Fibroblast of the conjunctiva (primary cell): ENCODE measurements at places on chromosomes 4 and X.

- no peak for DNase-seq
Observed at GRCh38 chrX:78199851-78200250, 60.4 kb upstream of the TAF9B start.

DNA sequence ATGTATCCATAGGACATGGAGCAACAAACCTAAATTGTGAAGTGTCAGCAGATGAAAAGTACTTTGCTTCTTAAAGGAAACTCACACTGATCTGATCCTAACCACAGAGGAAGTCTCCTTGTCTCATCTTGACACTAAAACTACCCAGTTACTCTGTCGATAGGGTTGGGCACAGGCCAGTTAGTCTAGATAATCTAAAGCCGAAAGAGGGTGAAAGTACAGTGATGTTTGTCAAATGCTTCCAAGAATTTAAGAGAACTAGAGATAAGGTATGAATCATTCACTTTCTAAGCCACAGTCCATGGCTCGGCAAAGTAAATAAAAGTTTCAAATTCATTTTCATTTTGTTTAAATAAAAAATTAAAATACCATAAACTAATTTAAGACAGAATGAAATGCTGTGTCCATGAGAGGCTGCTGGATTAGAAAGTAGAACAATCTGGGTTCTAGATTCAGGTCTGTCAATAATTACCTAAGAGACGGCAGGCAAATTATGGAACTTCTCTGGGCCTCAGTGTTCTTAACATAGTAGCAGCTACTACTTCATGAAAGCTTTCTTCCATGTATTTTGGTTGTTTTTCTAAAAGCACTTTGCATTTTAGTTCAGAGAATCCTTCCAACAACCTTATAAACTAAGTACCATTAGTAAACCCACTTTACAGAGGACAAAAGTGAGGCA is 176.7 kb downstream of the LDB2 start:
- peak; percentile 8 for DNase-seq

DNA sequence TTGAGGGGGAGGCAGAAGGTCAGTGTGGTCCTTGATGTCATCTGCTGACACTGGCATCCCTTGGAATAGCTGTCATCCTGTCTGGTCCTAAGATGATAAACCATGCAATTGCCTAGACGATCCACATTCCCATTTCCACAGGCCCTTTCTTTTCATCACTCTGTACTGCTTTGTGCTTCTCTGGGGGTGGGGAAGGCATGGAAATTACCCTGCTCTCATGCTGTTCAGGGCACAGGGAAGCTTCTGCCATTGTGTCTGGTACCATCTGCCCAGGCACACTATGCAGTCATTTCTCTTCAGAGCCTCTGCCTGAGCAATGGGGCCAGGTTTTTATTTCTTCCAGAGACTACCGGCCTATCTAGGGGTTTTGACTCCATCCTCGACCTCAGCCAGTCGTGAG is 49.7 kb upstream of the ELOVL6 start:
- no peak for DNase-seq

DNA sequence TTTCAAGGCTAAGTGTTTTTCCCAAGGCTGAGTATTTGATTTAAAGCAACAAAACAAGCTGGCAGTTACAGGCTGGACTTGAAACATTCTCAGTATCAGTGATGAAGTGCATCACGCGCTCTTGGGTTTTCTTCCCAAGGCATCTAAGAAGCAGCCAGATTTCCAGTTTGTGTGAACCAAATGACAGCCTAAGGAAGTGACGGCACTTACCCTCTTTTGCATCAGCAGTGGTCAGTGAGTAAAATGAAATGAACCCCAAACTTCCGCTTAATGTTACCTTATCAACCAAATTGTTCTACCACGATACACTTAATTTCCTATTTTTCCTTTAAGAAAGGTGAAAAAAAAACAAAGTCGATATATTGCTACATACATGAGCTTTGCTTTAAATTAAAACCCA is 15.8 kb upstream of the GYPE start:
- DNase-seq, result no peak

- no peak for DNase-seq
Observed at GRCh38 chrX:143581240-143581639, 54.7 kb downstream of the SLITRK4 start.

DNA sequence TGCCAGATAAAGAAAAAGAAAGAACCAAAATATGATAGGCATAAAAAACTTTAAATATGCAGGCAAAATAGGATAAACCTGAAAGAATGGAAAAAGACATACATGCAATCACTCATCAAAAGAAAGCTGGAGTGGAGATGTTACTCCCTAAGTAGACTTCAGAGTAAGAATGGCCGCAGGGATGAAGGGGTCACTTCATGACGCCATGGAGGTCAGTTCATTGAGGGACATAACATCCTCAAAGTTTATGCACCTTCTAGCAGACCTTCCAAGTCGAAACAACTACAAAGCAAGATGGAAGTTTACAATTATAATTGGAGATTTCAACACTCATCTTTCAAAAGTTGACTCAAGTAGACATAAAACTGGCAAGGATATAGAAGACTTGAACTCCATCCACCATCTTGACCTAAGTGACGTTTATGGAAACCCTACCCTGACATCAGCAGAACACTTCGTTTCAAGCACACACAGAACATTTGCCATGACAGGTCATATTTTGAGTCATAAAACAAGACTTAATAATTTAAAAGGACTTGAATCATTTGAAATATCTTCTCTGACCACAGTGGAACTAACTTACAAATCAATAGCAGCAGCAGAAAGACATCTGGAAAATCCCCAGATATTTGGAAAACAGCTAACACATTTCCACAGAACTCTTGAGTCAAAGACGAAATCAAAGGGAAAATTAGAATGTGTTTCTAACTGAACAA is 106.0 kb upstream of the LRPAP1 start:
- no peak for DNase-seq

DNA sequence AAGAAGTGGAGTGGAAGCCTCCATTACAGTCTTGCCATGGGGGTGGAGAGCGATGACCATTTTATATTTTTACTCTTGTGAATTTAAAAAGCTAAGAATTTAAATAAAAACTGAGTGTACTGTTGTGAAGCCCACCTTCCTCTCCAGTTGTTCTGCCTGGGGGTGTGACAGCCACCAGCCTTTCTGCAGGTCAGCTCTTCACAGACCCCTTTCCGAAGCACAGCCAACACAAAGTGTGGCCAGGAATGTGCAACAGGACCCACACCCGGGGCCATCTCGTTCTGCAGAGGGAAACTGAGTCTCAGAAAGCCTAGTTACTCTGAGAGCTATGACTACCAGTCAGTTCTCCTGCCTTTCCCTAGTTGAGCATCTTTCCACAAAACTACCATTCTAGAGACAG is 1.4 kb downstream of the GRPEL1 start:
- DNase-seq, result no peak

GRCh38 chr4:152591876-152592275 is 56.0 kb upstream of the FBXW7 start:
- DNase-seq, result no peak
